Hematopoietic multipotent progenitor cell treated with erythropoietin and hydrocortisone succinate and interleukin-3 and kit ligand, for 17 days (in vitro differentiated cells): ENCODE measurements at places on chromosomes 1 and 21.

- peak; percentile 89 for DNase-seq
These were observed 71.8 kb downstream of the CD58 start for GRCh38 chr1:116498789-116499628.

GRCh38 chr1:65459397-65459768 is 38.9 kb downstream of the LEPR start:
- DNase-seq = no peak

- DNase-seq = no peak
These were observed 7.1 kb downstream of the TCP10L start for GRCh38 chr21:32578107-32578691.

GRCh38 chr1:179229214-179230140 is at the start of gene ABL2:
ABL2 (minus strand) TSS chr1:179229677; CDS start chr1:179229397, 280 bp downstream.
- DNase-seq = no peak

GRCh38 chr1:64569411-64569810 is 99.5 kb downstream of the CACHD1 start:
- no peak for DNase-seq

GRCh38 chr1:207152792-207153468 is 48.9 kb downstream of the C4BPA start:
- DNase-seq = no peak

GRCh38 chr1:26412180-26412840 is 1.7 kb downstream of the LIN28A start:
- no peak for DNase-seq
